ENCODE measurements at places on chromosomes 4 and X. TPM values are rescaled to one million over a fixed set of nuclear protein-coding genes. Genes with fewer than 3 reads are reported as not detected.

DNA sequence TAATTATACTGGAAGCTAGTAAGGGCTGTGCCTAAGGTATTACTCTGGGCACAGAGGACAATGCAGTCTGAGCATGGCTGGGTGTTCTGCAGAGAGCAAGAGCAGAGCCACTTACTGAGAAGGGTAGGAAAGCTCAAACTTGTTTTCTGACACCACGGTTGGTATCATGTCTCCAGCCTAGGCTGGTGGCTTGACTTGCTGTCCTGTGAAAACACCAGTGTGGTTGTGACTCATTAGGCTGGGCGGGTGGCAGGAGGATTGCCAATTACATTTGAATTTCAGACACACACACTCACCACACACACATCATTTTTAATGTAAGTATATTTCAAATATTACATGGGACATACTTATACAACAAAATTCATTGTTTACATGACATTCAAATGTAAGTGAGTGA is 19.7 kb upstream of the MTM1 start:
- H3K4me1 ChIP-seq = peaks cover 9% of the 10 kb centered on the region
- no peak overlapping the region for H3K27ac ChIP-seq
- no peaks in the 10 kb centered on the region for H3K36me3 ChIP-seq
- H3K27me3 ChIP-seq = no peaks in the 10 kb centered on the region
- no peak for DNase-seq

GRCh38 chr4:2843941-2844584 is 419 bp downstream of the ADD1 start:
- H3K4me1 ChIP-seq = peaks cover 19% of the 10 kb centered on the region
- H3K36me3 ChIP-seq = no peaks in the 10 kb centered on the region
- no peaks in the 10 kb centered on the region for H3K27me3 ChIP-seq
- peak overlapping the region; percentile 95 for H3K4me3 ChIP-seq
- DNase-seq = peak; percentile 49
- no peak overlapping the region for H3K27ac ChIP-seq

DNA sequence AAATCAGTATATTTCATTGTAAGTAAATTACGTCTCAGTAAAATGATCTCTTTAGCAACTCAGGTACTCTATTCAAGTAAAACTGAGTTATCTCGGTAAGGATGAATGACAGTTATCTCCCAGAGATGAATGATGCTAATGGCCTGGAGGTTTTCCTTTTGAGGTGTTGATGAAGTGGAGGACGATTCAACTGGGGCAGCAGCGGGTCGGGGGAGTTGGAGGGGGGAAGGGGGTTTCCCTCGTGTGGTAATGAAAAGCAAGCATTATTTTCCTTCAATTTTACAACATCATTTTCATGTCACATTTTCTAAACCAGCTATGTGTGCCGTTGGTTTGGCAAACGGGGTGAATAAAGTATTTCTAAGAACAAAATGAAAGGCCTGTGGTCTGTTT is 92.4 kb upstream of the ATXN3L start:
- no peaks in the 10 kb centered on the region for H3K4me1 ChIP-seq
- H3K27ac ChIP-seq = no peak overlapping the region
- H3K27me3 ChIP-seq = no peaks in the 10 kb centered on the region
- no peaks in the 10 kb centered on the region for H3K36me3 ChIP-seq

- H3K36me3 ChIP-seq = no peaks in the 10 kb centered on the region
- no peak overlapping the region for H3K27ac ChIP-seq
- peak; percentile 74 for DNase-seq
- no peaks in the 10 kb centered on the region for H3K27me3 ChIP-seq
- peaks cover 11% of the 10 kb centered on the region for H3K4me1 ChIP-seq
- no peak overlapping the region for H3K4me3 ChIP-seq
Measured at GRCh38 chr4:69849297-69849696, 10.6 kb downstream of the SULT1E1 start.

DNA sequence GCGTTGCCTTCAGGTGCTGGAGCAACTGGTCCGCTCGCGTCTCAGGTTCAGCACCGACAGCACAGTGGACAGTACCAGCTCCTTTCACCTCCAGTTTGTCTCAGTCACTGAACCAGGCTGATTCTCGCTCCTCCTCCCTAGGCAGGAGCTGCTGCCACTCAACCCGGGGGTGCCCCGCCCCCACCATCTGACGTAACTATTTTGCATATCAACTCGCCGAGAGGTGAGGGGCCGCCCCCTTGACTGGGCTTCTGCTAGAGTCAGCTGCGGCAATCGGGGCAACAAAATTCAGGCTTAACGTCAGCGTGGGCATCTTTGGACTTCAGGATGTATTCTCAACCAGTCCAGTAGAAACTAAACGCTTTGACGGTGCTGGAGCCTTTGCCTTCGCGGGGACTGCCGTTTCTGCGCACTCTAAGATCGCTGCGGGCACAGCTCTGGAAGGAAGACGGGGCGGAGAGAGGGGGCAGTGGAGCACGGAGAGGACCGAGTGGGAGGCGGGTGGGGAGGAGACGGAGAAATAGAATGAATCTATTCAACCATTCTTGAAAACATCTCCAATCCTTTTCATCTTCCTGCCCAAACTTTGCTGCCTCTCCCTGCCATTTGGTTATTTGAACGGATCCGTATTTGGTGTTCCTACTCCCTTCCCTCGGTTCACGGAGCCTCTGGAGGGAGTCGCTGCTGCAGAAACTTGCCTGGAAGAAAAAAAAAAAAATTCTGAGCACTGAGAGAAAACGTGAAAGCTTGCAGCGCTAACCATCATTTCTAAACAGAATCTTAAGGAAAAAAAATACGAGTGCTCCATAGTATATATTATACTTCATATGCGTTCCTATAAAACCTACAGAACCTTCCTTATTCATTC is at the start of gene FSTL5:
TSS of gene FSTL5 (minus strand) at position 109 of the 868 bp plus-strand sequence. CDS start 52,604 bp downstream, outside the sequence.
- DNase-seq = peak; percentile 82
- H3K4me3 ChIP-seq = peak within 1 kb of the TSS; percentile 82
- peak within 1 kb of the TSS; percentile 5 for H3K27ac ChIP-seq

The ZNF711 gene
- 5.2 TPM for total RNA-seq

DNA sequence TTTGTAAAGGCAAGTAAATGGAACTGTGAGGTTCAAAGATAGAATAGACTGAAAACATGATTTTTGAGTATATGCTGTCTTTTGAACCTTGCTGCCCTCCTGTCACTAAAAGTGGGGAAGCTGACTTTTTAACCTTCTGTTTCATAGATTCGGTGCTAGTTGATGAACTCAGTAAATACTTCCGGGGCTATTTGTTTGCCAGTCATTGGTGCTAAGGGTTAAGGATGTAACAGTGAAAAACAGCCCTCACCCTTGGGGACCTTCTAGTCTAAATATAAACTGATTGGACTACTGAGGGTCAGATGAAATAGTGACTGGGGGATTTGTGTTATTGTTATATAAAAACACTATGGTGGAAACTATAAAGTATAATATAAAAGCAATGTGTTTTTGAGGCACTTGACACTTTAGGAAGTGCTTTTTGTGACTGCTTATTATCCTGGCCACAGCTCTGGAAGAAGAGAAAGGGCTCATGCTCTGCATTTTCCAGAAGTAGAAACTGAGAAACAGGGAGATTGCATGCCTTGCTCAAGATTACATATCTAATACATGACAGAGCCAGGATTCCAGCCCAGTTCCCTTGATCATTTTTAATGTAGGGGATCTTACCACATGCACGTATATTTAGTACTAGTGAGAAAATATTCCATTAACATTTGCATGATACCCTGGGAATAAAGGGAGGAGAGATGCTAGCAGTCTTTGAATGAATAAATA is 3.9 kb downstream of the BST1 start:
- no peak overlapping the region for H3K27ac ChIP-seq
- H3K4me3 ChIP-seq = no peak overlapping the region
- H3K36me3 ChIP-seq = no peaks in the 10 kb centered on the region
- H3K27me3 ChIP-seq = no peaks in the 10 kb centered on the region
- peaks cover 5% of the 10 kb centered on the region for H3K4me1 ChIP-seq

The EGF gene
- total RNA-seq = not detected

DNA sequence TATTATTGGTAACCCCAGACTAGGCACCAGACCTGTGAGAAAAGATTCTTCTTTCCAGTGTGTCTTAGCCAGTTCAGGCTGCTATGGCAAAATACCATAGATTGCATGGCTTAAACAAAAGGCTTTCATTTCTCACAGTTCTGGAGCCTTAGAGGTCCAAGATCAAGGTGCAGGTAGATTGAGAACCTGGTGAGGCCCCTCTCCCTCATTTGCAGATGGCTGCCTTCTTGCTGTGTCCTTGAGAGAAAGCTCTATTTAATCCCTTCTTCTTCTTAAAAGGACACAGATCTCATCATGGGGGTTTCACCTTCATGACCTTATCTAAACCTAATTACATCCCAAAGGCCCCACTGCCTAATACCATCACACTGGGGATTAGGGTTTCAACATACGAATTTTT is 3.5 kb upstream of the PDLIM3 start:
- H3K4me3 ChIP-seq = no peak overlapping the region
- peaks cover 10% of the 10 kb centered on the region for H3K4me1 ChIP-seq
- no peak overlapping the region for H3K27ac ChIP-seq
- no peaks in the 10 kb centered on the region for H3K36me3 ChIP-seq

DNA sequence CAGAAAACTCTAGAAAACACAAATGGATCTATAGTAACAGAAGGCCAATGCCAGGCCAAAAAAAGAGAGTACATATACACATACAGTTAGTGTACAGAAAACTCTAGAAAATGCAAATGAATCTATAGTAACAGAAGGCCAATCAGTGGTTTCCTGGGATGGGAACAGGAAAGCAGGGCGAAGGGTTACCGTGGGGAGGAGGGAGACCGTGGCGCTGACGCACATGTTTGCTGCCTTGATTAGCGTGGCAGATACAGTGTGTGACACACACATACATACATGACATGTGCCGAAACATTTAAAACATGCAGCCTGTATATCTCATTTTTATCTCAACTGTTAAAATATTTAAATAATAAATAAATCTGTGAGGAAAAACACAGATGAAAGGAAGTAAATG is 14.7 kb downstream of the GAK start:
- no peak for DNase-seq
- no peaks in the 10 kb centered on the region for H3K36me3 ChIP-seq
- H3K27ac ChIP-seq = no peak overlapping the region
- no peaks in the 10 kb centered on the region for H3K27me3 ChIP-seq
- no peak overlapping the region for H3K4me3 ChIP-seq
- peaks cover 8% of the 10 kb centered on the region for H3K4me1 ChIP-seq

The PAK3 gene
- 0.16 TPM for total RNA-seq

DNA sequence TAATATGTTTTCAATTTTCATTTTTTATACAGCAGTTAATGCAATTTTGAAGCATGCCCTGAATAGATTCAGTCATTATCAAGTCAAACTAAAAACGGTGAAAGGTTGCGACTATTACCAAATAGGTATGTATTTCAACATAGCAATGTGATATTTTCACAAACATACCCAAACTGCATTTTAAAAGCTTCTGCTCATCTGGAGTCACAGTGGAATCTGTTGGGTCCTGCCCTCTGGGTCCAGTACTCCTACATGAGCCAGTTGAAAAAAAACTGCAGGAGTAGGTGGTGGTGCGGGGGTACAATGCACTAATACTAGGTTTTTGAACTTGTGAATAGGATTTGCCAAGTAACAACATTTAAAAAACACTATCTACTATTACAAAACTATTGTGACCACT is 938 bp downstream of the GPR34 start:
- no peaks in the 10 kb centered on the region for H3K4me1 ChIP-seq
- no peaks in the 10 kb centered on the region for H3K36me3 ChIP-seq
- H3K27me3 ChIP-seq = no peaks in the 10 kb centered on the region
- no peak for DNase-seq

- H3K27ac ChIP-seq = peak overlapping the region; percentile 66
- peaks cover 19% of the 10 kb centered on the region for H3K4me1 ChIP-seq
- no peaks in the 10 kb centered on the region for H3K36me3 ChIP-seq
- no peaks in the 10 kb centered on the region for H3K27me3 ChIP-seq
- peak; percentile 89 for DNase-seq
- H3K4me3 ChIP-seq = no peak overlapping the region
Measured at GRCh38 chr4:76803522-76803921, 94.4 kb downstream of the SOWAHB start.

The UGT8 gene
- total RNA-seq = 0.14 TPM

The TRIM60 gene
- total RNA-seq = not detected

- no peak for DNase-seq
- no peaks in the 10 kb centered on the region for H3K4me1 ChIP-seq
- no peak overlapping the region for H3K4me3 ChIP-seq
- no peak overlapping the region for H3K27ac ChIP-seq
- no peaks in the 10 kb centered on the region for H3K36me3 ChIP-seq
- no peaks in the 10 kb centered on the region for H3K27me3 ChIP-seq
Measured at GRCh38 chrX:146173742-146174141, 356.1 kb downstream of the SLITRK2 start.

GRCh38 chr4:143512978-143513313 is 556 bp upstream of the SMARCA5 start:
- DNase-seq = no peak
- peak overlapping the region; percentile 4 for H3K4me3 ChIP-seq
- H3K36me3 ChIP-seq = no peaks in the 10 kb centered on the region
- peaks cover 23% of the 10 kb centered on the region for H3K4me1 ChIP-seq
- H3K27me3 ChIP-seq = peaks cover 5% of the 10 kb centered on the region

The KLHL13 gene
- 15.3 TPM for total RNA-seq

The KCND1 gene
- 1.3 TPM for total RNA-seq

DNA sequence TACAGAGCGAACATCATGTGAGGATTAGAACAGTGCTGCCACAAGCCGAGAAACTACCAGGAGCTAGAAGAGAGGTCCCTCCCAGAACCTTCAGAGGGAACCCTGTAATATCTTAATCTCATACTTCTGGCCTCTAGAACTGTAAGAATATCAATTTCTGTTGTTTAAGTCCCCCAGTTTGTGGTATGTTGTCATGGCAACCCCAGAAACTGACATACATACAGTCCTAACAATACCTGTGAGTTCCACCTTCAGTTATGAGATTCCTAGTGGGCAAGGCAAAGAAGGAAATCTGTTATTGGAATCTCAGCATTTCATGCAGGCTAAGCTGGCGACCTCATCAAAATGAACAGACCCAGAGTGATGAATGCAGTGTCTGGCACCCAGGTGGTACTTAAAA is 42.5 kb downstream of the ZBTB49 start:
- no peaks in the 10 kb centered on the region for H3K4me1 ChIP-seq
- no peaks in the 10 kb centered on the region for H3K27me3 ChIP-seq
- no peaks in the 10 kb centered on the region for H3K36me3 ChIP-seq
- H3K4me3 ChIP-seq = no peak overlapping the region

DNA sequence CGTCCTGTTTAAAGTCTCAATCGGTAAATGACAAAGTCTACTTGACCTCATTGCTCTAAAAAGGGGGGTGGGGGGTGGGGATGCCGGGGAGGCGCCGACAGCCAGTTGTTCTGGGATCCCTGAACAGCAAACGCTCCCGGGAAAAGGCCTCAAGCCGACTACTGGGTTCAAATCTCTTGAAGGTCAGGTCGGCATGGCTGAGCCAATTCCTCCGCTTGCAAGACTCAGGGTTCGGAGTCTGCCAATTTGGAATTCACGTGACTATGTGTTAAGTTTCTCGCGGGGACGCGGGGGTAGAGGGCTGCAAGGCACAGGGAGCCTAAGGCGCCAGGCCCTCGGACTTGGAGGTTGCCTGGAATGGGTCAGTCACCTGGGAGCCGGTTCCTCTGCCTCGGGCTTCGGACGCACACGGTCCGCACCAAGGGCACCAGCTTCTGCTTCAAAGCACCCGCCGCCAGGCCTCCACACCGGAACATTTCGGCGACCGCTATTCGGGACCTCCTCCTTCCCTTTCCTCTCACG is 399 bp downstream of the AIFM1 start:
- no peak for DNase-seq
- peak overlapping the region; percentile 72 for H3K4me3 ChIP-seq
- H3K4me1 ChIP-seq = peaks cover 15% of the 10 kb centered on the region
- peak overlapping the region; percentile 65 for H3K27ac ChIP-seq

- H3K4me3 ChIP-seq = no peak overlapping the region
- H3K27ac ChIP-seq = no peak overlapping the region
- no peak for DNase-seq
- no peaks in the 10 kb centered on the region for H3K27me3 ChIP-seq
- H3K4me1 ChIP-seq = no peaks in the 10 kb centered on the region
Measured at GRCh38 chr4:20091781-20092180, 159.9 kb upstream of the SLIT2 start.

Measured in endothelial cell of umbilical vein (primary cell).